ENCODE measurements at places on chromosomes 3 and 15.

GRCh38 chr15:48627260-48627940, 18.1 kb downstream of the FBN1 start:
- DNase-seq, result peak; percentile 57

DNA sequence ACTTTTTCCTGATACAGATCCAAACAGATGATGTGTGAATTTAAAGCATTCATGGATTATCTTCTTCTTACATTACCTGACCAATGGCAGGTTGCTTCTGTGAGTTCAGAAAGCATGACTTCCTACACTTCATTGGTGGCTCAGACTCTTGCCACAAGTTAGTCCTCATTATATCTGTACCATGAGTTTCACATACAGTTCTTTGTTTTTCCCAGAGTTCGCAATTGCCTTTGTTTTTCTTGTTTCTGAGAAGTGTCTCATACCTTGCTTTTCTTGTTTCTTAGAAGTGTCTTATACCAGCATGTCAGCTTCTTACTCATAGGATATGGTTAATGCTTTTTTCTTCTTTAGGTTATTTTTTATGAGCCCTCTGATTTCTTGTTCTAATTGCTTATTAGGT, 133.8 kb upstream of the TLE3 start:
- DNase-seq, result no peak

GRCh38 chr3:137360531-137361201, 402.9 kb downstream of the IL20RB start:
- DNase-seq, result no peak

DNA sequence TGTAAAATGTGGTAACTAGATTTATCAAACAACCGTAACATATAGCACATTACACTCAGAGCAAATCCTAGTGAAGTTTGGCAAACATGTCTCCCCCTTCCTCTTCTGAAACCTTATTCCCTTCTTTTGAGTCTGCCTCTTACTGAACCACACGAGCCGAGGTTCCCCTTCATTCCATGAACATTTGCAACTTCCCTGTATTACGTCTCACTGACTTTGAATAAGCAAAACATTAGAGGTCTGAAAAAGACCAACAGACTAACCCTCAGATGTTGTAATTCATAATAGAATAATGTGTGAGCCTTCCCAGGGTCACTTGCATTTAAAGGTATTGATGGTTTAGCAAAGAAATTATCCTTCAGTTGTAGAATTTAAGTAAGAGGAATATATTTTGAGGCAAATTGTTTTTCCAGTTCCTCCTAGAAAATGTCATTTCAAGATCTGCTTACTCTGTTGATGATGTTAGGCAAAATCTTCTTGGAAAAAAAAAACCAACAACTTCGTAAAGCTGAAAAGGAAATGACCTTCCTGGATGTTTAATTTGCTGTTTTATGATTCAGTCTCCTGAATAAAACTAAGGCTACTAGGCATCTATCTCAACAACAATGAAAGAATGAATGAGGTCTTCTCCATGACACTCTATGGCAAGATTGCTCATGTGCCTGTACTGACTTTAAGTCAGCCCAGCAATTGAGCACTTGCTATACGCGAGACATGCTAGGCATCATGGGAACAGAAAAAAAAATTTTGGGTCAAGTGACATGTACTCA, 296.9 kb upstream of the NECTIN3 start:
- no peak for DNase-seq

- DNase-seq, result no peak
Observed at GRCh38 chr3:128911911-128912310, 32.5 kb downstream of the ACAD9 start.

DNA sequence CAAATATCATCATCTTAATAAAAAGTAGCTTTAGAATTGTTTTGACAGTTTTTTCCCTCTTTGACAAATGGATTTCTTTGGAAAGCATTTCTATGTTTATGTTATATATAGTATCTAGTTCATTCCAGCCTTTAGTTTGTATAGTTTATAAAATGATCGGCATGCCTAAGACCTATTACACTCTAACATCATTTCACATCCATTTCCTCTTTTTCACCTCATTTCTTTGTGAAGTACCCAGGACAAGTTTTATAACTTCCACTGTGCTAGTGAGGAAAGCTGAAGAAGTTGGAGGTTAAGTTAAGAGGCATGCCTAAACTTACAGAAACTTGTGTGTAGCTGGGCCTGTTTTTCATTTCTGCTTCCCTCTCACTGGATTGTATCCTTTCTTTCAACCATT, 178.4 kb downstream of the TP63 start:
- no peak for DNase-seq

GRCh38 chr3:121963608-121964007, 58.4 kb downstream of the ILDR1 start:
- no peak for DNase-seq

DNA sequence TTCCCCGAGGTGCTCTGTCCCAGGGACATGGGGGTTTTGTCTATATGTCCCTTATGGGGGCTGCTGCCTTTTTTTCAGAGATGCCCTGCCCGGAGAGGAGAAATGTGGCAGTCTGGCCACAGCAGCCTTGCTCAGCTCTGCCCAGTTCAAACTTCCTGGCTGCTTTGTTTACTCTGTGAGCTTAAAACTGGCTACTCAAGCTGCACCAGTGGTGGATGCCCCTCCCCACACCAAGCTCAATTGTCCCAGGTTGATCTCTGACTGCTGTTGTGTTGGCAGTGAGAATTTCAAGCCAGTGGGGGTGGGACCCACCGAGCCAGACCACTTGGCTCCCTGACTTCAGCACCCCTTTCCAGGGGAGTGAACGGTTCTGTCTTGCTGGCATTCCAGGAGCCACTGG, 188.9 kb downstream of the STXBP5L start:
- no peak for DNase-seq

DNA sequence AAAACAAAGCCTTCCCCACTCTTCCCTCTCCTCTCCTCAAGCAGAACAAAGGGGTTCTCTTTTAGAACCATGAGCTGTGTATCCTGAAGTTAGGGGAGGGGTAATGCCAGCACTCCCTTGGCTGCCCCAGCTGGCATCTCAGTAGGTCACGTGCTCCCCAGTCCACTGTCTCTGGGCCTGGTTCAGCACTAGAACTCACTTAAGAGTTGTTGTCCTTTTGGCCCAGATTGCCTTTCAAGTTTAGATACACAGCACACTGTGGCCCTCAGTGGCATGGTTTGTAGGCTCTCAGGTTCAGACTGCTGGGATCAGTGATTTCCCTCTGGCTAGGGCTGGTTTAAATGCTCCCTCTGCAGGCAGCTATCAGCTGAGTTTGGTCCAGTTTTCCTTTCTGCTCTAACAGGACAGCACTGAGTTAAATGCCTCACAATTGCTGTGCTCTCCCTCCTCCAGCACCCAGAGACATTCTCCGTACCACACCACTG, 188.4 kb upstream of the ST8SIA2 start:
- DNase-seq, result no peak

- DNase-seq, result peak; percentile 73
Observed at GRCh38 chr15:93997071-93997658, 234.2 kb upstream of the MCTP2 start.

DNA sequence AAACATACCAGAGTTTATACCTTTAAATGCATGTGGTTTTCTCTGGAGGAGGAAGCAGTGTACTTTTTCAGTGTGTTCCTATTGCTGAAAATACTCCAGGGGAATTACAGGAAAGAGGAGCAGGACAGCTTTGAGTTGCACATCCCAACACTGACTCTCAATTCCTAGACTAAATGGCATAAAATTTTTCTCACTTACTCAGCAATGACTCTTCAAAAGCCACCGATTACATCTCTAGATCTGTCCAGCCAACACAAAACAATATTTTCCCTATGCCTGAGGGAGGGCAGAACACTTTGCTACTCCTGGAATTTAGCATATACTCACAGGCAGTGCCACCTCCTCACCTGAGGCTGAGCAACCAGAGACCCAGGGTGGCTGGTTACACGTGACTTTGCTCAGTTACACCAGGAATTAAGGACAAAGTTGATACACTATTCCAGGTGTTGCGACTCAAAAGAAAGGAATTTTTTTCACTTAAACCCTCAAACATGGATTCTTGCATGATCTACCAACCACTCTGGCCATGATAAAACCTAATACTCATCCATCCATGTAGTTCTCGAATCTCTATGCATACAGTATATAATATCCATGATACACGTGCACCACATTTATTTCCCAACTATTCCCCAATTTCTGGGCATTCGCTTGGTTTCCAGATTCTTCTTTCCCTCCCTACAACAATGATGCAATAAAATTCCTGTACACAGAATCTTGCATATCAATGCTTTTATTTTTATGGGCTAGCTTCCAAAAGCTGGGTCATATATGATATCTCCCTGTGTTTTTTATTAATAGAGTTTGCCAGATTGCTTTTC, 194.6 kb downstream of the THRB start:
- peak; percentile 99 for DNase-seq

DNA sequence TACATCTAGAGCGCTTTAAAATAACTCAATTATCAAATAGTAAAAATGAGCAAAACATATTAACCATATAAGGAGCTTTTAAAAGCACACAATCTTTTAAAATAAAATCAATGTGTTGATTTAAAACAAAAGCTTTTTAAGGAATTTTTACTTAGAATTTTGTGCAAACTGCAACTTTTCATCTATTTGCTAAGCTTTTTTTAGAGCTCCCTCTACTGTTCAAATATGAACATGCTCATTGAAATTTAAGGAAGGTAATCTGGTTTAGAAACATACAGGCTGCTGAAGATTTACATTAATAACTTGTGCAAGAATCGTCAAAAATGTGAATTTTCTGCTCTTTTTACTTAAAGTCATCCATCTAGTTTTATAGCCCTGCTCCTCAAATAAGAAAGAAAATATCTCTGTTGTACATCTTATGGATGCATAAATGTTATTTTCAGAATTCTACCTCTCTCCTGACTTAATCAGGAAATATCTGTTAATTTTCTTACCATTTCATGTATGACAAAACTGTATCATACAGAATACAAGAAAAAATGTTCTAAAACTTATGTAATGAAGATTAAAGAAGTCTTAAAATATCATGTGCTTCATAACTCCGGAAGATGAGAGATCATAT, 469.4 kb upstream of the ROBO2 start:
- DNase-seq, result no peak

DNA sequence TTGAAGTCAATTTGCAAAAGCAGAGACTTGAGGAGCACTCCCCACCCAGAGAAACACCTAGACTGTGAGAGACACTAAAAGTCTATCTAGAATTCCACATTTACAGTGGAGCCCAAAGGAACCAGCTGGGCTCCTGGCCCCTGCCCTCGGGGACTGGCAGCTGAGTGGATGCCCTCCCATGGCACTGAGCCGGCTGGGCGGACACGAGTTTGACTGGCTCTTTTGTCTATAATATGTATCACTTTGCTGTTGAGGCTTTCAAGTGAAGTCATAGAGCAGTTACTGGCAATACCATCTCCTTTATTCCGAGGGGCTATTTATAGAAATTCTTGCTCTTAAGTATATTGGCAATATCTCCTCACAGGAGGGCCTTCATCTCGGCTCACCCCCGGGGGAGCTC, 65.8 kb upstream of the TNFAIP8L3 start:
- no peak for DNase-seq

GRCh38 chr15:95227235-95227634, 995.9 kb downstream of the MCTP2 start:
- no peak for DNase-seq

DNA sequence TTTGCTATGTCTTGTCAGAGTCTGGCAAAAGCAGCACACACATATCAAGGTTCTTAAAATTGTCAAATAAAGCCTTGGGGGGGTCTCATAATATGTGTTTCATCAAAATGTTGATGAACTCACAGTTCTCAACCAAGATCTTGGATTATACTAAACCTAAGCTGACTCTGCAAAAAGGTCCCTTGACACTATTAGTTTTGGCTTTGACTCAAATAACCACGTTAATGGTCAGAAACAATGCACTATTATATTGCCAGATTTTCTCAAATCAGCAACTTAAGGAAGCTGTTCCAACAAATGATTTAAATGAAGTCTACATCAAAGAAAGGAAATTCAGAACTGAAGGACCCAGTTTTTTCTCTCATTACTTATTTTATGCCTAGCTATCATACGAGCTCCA, 1063.9 kb downstream of the ROBO1 start:
- no peak for DNase-seq

DNA sequence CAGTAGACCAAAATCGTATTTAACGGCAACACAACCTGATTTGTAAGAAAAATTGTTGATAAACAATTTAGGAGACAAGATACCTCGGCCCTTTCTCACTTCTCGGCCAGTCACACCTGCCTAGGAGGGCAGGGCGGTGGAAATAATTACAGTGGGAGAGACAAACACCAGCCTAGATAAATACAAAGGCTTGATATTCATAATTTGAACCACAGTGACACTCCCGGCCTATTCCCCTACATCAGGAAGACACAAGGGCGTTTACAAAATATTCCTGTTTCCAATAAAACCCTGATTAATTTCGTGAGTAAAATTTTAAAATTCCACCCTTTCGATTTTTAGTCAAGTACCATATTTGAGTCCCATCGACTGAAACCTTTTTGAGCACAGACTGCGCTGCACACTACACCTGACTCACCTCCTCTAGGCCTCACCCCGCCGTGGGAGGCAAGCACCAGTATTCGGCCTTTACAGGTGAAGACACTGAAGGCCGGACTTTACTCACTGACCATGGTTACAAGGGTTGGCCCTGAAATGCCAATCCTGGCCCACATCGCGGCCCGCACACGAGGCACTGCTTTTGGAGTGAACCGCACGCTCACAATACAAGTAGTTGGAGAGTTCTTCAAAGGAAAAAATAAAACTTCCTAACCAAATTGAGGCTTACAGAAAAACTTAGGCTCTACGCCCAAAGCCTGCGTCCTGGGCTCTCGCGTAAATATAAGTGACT, 794 bp downstream of the ARPP19 start:
- DNase-seq, result peak; percentile 67

GRCh38 chr15:20345401-20345958, 196.1 kb downstream of the GOLGA6L6 start:
- DNase-seq, result no peak

- DNase-seq, result no peak
Observed at GRCh38 chr3:186456731-186457191, 87.4 kb downstream of the CRYGS start.

DNA sequence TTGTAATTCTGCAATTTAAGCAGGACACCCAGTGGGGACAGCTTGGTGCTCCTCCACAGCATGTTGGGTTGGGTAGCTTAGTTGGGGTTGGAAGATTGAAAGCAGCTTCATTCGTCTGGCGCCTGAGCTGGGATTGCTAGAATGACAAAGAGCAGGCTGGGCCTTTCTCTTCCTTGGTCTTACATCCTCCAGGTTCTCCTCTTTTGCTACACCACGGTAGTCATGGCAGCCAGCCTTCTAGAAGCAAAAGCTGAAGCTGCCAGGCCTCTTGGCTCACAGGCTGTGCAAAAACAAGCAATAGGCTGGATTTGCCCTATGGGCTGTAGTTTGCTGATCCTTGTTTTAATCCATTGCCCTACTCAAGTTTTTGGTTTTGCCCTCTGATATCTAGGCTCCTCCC, 3.2 kb upstream of the ANXA2 start:
- DNase-seq, result no peak

- DNase-seq, result no peak
Observed at GRCh38 chr3:63442918-63443317, 164.8 kb downstream of the SYNPR start.

DNA sequence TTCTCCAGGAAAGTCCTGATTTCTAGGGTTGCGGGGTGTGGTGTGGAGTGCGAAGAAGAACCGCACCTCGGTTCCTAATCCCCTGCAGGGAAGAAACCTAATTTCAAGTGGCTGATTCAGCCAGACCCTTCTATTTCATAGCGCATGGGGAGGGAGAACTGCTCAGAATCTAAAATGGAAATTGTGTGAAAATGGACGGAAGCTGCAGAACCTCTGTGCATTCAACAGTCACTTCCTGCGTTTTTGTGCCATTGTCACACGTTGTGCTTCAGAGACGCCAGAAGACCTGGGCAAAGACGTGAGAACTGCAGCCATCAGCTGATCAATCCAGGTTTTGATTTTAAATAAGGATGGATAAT, 1.2 kb downstream of the SIDT1 start:
- peak; percentile 12 for DNase-seq

- peak; percentile 11 for DNase-seq
Observed at GRCh38 chr15:57146506-57147201, 228.2 kb downstream of the TCF12 start.
